ENCODE measurements at places on chromosomes 1 and 21.

DNA sequence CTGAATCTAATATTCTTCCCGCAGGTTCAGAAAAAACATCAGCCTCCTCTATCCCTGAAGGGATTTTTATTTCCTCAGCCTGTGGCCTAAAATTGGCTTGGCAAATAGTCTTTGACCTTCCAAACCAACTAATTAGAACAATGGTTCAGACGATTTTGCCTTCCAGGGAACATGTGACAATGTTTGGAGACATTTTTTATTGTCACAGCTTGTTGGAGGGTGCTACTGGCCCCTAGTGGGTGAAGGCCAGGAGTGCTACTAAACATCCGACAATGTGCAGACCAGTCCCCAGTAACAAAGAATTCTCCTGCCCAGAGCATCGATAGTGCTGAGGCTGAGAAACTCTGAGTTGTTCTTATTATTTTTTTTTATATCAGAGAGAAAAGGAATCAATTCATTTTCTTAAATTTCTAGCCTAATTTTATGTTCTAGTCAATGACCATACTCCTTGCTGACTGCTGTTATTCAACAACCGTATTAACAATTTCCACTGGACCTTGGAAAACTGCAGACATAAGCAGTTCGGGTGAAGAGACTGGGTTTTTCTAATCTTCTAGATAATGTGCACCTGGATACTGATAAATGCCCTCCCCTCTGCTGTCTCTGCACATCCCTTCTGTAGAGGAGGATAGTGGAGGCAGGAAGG is 280.7 kb downstream of the LMX1A start:
- no peak for DNase-seq

DNA sequence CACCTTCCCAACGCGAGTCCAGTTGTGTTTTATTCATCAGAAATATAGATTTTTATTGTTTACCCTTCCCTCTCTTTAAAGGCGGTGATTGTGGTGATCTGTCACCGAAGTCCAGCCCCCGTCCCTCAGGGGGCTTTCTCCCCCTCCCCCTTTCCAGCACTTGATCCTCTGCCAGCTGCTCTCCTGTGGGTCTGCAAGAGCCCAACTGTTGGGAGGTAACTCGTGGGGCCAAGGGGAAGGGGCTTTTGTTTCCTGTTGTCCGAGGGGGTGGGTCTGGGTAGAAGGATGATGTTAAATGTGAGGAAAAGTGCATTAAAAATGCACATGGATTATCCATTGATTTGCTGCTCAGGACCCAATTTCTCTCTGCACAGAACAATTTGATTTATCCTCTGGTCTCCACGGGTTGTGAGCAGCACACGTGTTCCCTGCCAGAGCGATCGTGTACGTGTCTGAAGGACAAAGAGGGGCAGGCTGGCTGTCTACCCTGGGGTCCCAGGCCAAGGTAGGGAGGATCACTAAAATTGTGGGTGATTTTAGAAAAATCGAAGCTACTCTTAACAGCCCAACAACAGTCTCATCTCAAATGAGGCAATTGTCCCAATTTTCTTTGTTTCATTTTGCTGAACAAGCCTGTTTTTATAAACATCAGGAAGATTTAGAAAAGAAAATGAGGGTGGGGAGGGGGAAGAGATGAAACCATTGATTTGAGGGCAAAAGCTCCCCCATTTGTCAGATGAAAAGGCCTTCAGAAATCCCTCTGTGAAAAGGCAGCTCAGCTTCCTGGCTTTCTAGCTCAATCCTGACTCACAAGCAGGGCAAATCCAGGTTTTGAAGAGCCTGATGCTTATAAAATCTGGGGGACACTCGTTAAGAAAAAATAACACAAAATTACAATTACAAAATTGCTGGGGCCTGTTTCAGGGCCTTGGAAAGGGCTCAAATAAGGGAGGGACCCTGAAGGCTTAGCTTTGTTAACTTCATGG is 176.2 kb downstream of the RHOU start:
- no peak for DNase-seq

- no peak for DNase-seq
Observed at GRCh38 chr1:167837326-167837725, 76.6 kb downstream of the ADCY10 start.

- peak; percentile 16 for DNase-seq
Observed at GRCh38 chr1:152111515-152111968, 3.7 kb downstream of the TCHH start.

- no peak for DNase-seq
Observed at GRCh38 chr1:198047913-198048312, 108.9 kb upstream of the NEK7 start.

All from stromal cell of bone marrow (primary cell).